ENCODE measurements at places on chromosomes 5 and 9. TPM values are rescaled to one million over a fixed set of nuclear protein-coding genes. Genes with fewer than 3 reads are reported as not detected.

The ITK gene
- 231 TPM for total RNA-seq

The COL23A1 gene
- not detected for total RNA-seq

The RUSC2 gene
- 0.36 TPM for total RNA-seq

The ARHGEF39 gene
- total RNA-seq: 0.25 TPM

The DOCK8 gene
- 116 TPM for total RNA-seq

The FAM151B gene
- 0.19 TPM for total RNA-seq

The FOXD4L4 gene
- not detected for total RNA-seq

The NELFB gene
- 17.1 TPM for total RNA-seq

The POU5F2 gene
- 0.56 TPM for total RNA-seq

The SPINK7 gene
- not detected for total RNA-seq

The ROR2 gene
- total RNA-seq: 0.43 TPM

The ZCCHC9 gene
- 14.6 TPM for total RNA-seq

The SELENOP gene
- not detected for total RNA-seq

The FASTKD3 gene
- 7.1 TPM for total RNA-seq

The CCDC127 gene
- total RNA-seq: 1.5 TPM

The SH3RF2 gene
- total RNA-seq: not detected

The ANKRD34B gene
- total RNA-seq: not detected

The CTSV gene
- 0.22 TPM for total RNA-seq

The ORM2 gene
- total RNA-seq: not detected

The IL13 gene
- total RNA-seq: not detected

The FOXD4L6 gene
- not detected for total RNA-seq

The HAVCR1 gene
- 2.3 TPM for total RNA-seq

The LOX gene
- not detected for total RNA-seq

The SV2C gene
- total RNA-seq: 0.11 TPM

All from CD8-positive, alpha-beta T cell (primary cell).